ENCODE measurements at places on chromosomes 11 and 22. TPM values are rescaled to one million over a fixed set of nuclear protein-coding genes. Genes with fewer than 3 reads are reported as not detected.

DNA sequence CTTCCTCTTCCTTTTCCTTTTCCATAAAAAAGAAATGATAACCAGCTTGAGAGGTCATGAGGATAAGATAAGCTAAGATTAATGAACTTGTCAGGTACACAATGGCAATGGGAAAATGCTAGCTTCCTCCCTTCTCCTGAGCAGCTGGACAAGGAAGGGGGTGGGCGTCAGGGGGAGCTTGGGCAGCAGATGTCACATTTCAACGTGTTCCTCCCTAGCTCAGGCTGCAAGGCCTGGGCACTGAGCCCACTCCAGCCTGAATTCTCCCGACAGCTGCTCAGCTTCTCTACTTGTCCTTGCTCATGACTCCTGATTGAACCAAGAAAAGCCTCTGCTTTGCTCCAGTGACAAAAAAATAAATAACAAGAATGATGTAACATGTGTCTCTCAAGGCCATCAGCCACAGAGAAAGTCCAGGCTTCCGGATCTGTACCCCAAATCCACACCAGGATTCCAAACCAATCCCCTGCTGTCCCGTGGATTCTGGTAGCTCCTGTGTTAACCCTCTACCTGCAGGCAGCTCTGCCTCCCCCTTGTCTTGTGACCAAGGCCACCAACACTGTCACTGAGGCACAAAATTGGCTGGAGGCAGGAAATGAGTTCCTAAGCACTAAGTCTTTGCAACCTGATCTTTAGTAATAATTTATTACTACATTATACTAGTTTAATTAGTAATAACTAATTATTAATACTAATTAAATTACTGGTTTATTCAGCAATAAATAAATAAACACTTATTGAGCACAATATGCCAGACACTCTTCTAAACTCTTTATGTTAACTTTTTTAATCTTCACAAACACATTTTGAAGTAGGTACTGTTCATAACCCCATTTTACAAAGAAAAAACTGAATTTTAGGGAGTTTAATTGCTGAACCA is 146.5 kb downstream of the CCDC34 start:
- DNase-seq = peak; percentile 87

- no peak for DNase-seq
These were observed 25.4 kb upstream of the DDI1 start for GRCh38 chr11:104011044-104011443.

DNA sequence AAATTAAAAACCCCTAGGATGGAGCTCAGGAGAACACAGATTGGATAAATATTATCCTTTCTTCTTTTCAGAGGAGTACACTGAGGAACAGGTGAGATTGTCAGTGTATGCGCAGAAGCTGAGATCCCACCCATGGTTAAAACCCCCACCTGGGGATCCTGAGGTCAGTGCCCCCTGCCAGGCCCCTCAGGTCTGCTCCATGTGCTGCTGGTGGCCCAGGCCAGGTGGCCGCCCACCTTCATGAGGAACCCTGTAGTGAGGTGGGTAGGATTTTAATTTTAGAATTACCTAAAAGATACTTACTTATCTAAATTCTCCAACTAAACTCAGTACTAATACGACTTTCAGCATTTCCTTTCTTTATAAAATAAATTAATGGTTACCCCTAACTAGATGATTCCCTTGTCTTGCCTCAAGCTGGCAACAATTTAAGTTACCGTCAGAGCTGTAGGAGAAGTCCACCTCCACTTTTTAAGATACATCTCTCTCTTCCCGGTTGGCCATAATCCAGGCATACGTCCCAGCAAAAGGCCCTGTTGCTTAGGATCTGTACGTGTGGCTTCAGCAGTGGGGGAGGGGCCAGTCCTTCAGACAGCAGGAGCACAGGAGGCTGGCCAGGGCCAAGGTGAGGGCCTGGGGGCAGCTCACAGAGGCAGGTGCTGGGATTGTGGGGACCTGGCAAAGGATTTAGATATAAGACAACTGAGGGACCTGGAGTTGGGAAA is 61.5 kb upstream of the PITPNB start:
- DNase-seq = no peak

DNA sequence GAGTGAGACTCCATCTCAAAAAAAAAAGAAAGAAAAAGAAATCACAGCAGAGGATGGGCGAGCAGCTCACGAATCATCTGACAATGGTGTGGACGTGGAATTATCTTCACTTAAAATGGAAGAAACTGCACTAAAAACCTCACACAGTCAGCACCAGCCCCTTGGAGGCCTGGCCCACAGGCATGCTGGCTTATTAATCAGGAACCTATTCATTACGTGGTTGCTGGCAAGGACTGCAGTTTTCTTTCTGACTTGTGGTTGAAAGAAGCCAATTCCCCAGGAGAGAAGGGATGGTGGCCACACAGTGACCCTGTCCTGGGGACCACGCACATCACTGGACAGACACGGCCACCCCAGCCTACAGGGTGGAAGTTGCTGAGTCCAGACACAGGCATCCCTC is 401.1 kb downstream of the CTTN start:
- no peak for DNase-seq

- DNase-seq = no peak
These were observed 44.8 kb downstream of the ADAMTS8 start for GRCh38 chr11:130383344-130384211.

DNA sequence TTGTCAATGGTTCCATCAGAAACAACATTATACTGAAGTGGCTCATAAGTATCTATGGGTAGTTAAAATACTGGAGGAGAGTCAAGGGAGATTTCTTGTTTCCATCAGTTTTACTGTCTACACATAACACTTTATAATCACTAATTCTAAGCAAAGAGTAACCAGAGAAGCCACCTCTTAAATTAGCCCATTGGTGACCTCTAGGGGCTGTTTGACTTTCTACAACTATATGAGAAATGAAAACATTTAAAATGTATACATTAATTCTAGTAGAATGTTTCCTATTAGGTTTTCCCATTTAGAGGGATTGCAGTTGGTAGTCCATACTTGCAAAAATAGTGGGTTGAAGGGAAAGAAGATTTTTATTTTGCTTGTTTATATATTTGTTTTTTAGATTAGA is 504.3 kb downstream of the FAM181B start:
- DNase-seq = no peak

- DNase-seq = no peak
These were observed 15.4 kb upstream of the OR8G1 start for GRCh38 chr11:124225471-124225870.

- no peak for DNase-seq
These were observed 9.1 kb downstream of the GAL3ST1 start for GRCh38 chr22:30565341-30565740.

DNA sequence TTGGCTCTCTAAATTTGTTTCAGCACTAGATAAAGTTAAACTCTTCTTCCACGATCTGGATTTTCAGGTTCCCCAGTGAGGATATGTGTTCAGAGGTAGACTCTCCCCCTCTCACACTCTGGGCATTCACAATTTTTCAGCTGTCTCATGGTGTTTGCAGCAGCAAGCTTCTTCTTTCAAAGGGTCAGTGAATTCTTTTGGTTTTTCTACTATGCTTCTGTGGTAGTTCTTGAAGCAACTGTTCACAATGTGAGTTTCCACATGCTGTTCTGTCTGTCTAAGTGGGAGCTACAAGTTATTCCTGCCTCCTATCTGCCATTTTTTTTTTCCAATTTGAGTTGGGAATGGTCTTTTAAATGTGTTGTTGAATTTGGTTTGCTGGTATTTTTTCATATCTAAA is 25.4 kb downstream of the CNTF start:
- DNase-seq = no peak

DNA sequence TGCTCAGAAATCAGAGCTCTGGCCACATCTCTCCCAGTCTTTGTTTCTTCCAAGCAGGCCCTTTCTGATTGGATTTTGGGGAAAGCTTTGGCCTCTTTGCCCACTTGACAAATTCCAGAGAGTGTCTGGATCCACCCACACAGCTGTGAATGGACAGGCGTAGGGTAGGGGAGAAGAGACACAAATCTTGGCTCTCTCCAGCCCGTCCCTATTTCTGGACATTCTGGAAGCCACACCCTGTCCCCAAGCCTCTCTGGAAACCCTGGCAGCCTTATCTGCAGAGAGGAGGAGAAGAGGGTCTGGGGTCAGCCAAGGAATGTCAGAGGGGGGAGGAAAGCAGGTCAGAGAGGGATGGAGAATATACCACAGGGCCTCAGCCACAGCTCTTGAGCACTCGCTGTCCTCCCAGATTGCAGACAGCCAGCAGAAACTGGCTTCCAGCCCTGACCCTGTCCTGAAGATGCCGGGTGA is 59.5 kb upstream of the WNT11 start:
- peak; percentile 33 for DNase-seq

DNA sequence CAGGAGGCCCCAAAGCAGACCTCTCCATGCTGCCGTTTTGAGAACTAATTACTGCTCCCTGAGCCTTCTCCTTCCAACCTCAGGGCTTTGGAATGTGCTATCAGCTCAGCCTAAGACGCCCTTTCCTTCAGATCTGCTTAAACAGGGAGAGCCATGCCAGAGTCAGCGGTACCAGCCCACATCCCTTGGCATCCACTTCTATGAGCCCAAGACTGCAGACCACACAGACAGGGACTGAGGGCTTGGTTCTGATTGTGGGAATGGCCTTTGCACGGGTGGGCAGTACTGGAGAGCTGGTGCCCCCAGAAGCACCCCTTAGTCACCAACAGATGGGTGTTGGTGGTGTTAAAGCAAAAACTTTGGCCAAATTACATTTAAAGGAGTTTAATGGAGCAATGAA is 146.5 kb downstream of the TTC17 start:
- DNase-seq = no peak

- no peak for DNase-seq
These were observed 375.3 kb upstream of the DDI1 start for GRCh38 chr11:103661185-103661584.

GRCh38 chr11:69178819-69179482 is 23.2 kb downstream of the SMIM38 start:
- no peak for DNase-seq

GRCh38 chr22:19795617-19796008 is 35.0 kb downstream of the TBX1 start:
- DNase-seq = peak; percentile 18

DNA sequence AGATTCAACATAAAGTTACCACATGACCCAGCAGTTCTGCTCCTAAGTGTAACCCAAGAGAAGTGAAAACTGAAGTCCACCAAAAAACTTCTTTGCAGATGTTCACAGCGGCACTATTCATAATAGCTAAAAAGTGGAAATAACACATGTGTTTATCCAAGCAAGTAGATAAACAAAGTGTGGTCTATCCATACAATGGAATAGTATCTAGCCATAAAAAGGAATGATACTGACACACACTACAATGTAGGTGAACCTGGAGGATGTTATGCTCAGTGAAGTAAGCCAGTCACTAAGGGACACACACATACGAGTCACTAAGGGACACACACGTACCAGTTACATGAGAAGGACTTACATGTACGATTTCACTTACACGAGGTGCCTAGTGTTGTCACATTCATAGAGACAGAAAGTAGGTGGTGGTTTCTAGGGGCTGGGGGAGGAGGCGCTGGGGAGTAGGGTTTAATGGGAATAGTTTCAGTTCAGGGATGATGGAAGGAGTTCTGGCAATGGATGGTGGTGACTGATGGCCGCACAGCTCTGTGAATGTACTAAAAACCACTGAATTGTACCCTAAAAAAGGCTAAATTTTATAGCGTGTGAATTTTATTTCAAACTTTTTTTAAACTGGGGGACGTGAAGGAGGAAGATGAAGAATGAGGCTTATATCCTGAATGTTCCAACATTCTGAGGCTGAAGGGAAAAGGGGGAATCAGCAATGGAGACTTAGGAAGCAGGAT is 27.2 kb upstream of the COMT start:
- no peak for DNase-seq

DNA sequence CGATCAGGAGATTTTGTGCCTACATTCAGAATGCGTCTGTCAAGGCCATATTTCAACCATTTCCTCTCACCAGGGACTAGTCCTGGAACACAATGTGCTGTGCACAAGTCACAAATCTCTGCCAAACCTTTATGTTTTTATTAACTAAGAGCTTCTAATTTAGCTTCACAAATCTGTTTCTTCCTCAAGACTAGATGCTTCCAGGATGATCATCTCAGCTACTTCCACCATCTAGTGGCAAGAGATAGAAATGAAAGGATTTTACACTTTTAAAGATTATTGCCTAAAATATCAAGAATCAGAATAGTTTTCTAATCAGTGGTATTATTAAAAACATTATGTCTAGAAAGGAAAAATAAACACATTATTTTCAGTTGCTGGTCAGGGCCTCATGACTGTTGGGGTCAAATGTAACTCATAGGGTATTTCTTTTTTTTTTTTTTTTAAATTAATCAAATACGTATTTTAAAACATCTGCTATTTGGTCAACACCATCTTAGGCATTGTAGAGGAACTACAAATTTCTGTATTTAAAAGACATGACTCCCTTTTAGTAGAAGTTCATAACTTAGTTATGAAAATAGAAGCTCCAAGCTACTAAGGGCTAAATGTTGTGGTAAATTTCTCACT is 1102.6 kb downstream of the DLG2 start:
- DNase-seq = no peak

GRCh38 chr22:48881326-48881980 is 946.2 kb downstream of the BRD1 start:
- DNase-seq = peak; percentile 11

- no peak for DNase-seq
These were observed 106.0 kb downstream of the EMSY start for GRCh38 chr11:76550781-76551180.

DNA sequence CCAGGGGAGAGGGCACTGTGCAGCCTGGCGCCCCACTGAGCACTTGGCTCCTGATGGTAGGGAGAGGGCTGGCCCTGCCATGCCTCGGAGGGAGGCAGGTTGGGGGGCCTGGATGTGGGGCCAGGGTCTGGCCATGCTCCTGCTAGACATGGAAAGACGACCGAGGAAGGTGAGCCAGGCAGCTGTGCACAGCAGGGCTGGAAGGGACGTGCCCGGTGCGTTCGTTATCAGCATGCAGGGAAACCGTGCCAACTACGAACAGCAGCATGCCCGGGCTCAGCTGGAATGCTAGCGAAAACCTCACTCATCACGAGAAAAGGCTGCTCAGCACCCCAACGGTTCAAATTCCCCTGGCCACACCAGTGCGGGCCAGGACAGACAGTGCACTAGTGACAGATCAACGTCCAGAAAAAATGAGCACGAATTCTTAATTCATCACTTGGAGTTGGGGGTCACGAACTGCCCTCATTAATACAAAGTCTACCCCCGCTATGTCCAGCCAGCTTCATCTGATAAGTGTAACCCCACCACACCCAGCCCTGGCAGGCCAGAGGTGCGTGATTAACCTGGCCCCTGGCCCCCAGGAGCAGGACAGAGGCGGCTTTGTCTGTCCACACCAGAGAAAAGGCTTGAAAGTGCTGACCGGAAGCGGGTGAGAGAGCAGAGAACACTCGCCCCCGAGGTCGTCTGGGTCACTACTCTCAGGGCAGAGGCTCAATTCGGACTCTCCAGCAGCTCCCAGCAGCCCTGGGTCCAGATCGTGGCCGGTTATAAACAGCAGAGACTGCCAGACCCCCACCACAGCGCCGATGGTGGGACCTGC is 84.2 kb downstream of the CELSR1 start:
- DNase-seq = peak; percentile 54

The FGF3 gene
- total RNA-seq = not detected

The TANGO2 gene
- total RNA-seq = 71.5 TPM

The MMP13 gene
- not detected for total RNA-seq

The KCNJ5 gene
- total RNA-seq = 7.2 TPM

The OVCH2 gene
- total RNA-seq = not detected

The TTC36 gene
- 1.2 TPM for total RNA-seq

The SLC5A1 gene
- total RNA-seq = 223 TPM

The PGA5 gene
- total RNA-seq = 0.40 TPM

The MMP8 gene
- total RNA-seq = not detected
